DMS53 (cell line): ENCODE measurements at places on chromosomes 16 and 17.

DNA sequence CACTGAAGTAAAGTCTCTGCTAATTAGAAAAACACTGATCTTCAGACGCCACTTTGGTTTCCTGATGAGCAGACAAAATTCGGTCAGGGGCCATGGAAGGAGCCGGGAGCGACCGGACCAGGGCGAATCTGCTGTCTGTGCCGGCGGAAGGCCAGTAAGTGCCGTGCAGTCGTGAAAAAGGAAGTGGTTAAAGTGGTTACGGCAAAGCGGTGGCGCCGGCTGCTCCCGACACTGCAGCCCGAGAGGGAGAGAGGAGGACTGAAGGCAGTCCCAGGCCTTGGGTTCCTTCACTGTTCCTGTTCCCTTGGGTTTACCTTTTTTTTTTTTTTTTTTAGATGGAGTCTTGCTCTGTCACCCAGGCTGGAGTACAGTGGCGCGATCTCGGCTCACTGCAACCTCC is 17.3 kb upstream of the HEXD start:
- DNase-seq: no peak

GRCh38 chr17:32954477-32954876 is 26.5 kb downstream of the TMEM98 start:
- no peak for DNase-seq

DNA sequence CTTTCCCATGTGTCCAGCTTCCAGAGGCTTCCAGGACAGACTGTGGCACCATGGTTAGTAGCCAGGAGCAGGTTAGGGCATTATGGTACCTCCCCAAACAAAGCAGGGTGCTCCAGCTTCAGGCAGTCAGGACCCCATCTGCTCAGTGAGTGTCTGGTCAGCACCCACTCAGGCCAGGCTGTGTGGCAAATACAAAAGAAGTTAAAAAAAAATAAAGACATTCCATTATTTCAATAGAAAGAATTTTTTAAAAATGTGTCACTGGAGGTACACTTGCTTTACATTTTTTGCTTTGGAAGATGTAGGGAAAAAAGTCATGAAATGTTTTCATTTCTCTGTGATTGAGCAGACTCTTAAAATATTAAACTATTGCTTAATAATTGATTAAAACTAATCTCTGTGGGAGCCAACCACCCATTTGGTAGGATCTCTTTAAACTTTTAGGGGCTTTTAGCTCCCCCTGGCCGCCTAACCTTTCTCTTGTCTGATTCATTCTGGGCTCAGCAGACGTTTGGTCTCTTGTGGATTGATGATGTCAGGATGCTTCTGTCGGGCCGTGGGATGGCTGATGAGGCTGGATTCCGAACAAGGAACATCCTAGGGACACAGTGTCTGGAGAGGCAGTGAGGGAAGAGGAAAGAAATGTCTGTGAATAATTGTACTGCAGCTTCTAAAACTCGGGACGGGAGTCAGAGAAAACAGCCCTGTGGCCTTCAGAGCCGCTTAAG is 28.4 kb upstream of the NPTX1 start:
- no peak for DNase-seq

DNA sequence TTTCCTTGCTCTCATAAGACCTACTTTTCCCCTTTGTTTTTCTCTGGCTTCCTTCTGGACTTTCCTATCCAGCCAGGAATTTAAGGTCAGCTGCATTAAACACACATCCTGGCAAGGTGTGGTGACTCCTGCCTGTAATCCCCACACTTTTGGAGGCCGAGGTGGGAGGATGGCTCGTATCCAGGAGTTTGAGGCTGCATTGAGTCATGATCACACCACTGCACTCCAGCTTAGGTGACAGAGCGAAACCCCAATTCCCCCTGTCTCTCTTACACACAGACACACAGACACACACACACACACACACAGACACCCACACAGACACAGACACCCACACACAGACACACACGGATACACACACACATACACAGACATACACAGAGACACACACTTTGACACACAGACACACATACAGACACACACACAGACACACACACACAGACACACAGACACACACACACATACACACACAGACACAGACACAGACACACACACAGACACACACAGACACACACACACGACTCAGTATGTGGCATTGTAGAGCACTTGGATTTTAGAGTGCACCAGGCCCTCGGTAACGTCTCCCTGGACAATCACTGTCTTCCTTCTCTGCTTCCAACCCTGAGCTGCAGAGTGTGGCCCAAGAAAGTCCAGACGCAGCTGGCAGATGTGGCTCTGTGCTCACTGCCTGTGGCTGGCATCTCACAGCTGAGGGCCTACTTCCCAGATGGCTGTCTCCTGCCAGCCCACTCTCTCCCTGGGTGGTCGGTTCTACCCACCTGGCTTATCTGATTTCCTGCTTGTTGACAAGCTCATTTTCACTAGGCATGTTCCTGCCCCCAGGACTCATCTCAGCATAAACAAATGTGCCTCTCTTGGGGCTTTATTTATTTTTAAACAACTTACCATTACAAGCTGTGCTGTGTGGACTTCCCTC is 39.0 kb downstream of the NLRP1 start:
- no peak for DNase-seq

DNA sequence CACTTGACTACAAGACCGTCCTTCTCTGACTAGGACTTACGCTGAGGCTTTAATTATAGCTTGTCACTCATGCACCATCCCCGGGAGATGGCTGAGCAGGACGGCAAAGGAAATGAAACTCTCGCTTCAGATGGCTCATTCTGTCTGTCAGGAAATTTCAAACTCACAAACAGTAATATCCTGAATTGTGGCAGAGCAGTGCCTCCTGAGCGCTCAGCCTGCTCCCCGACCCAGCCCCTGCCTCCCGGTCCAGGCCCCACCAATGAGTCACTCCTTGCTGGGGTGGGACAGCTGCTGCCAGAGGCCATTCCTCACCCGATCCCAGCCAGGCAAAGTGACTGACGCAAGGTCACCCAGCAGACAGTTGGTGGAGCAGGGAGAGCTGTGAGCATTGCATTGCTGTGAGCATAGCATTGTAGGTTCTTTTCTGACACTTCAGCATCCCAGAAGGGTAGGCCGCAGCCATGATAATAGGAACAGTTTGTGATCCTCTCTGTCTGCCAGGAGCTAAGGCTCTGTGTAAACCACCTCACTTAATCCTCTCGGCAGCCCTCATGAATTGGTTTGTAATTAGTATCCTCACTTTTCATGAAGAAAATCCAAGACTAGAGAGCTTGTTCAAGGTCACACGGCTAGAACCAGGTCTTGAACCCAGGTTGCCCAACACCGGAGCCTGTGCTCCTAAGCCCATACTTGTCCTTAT is 20.9 kb downstream of the CCDC182 start:
- DNase-seq: no peak
